ENCODE measurements at places on chromosomes 5 and 9.
A peak's percentile ranks its signal among the peaks of the same experiment; 100 is the strongest.

DNA sequence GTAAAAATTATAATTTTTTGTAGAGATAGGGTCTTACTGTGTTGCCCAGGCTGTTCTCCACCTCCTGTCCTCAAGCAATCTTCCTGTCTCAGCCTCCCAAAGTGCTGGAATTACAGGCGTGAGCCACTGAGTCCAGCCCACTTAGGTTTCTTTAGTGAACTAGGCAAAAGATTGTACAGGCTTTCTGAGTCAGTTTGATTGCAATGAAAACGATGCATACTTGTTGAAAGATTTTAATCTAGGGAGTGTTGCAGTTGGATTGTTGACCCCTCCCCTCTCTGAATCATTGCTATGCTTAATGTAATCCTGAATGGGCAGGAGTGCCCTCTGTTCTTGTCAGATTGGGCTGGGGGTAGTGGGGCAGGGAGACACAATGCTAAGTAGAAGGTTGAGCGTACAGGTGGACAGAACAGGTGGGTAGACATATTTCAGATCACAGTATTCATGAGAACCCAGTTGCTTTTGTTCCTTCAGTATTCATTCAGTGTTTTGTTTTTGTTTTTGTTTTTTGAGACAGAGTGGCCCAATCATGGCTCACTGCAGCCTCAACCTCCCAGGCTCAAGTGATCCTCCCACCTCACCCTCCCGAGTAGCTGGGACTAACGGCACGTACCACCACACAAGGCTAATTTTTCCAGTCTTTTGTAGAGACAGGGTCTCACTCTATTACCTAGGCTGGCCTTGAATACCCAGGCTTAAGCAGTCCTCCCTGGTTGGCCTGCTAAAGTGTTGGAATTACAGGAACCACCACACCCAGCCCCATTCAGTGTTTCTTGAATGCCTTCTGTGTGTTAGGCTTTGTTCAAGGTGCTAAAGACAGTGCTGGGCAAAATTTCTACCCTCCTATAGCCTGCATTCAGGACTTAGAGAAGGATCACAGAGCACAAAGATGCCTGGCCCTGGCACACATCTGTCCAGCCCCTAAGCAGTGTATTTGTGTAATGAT, 70.1 kb downstream of the KIAA1958 start:
- no peak for DNase-seq

GRCh38 chr5:95876782-95877181, 54.3 kb upstream of the GLRX start:
- no peak for DNase-seq

- no peak for DNase-seq
Observed at GRCh38 chr5:132771503-132771998, 5.5 kb downstream of the SEPTIN8 start.

DNA sequence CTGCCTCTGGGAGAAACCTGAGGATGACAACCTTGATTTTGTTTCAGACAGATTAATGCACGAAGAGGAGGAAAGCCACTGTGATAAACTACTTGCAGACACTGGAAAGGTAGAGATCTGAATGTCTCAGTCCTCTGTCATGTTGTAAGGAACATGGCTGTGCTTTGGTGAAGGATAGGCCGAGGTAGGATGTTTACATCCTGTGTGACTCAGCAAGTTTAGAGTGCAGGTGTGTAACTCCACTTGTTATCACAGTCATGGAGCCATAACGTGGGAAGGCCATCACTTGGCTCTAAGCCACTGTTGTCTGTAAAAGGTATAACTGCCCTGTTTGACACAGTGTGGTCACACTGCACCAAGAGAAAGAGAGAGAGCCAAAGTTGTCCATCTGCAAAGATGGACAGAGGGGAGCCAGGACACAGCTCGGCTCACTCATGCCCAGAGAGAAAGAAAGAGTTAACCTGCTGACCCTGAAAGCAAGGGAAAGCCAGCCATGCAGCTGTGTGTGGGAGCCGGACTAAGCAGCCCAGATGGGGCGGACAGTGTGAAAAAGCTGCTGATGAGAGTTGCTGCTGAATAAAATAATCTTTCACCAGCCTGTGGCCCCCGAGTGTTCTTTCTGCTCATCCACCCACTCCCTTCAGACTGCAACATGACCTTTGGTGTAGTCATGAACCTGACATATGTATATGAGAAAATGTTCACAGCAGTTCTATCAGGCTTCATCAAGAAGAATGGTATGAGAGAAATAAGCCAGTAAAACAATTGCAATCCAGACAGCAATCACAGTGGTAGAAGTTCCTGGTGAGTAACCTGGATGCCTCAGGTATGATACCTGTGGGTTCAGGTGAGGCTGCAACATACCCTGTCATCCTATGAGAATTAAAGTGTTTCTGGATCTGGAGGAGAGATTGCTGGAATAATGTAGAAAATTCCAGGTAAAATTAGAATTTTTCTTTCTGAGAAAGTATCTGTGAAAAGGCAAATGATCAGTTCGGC, 115.9 kb downstream of the TARS1 start:
- DNase-seq, result no peak

DNA sequence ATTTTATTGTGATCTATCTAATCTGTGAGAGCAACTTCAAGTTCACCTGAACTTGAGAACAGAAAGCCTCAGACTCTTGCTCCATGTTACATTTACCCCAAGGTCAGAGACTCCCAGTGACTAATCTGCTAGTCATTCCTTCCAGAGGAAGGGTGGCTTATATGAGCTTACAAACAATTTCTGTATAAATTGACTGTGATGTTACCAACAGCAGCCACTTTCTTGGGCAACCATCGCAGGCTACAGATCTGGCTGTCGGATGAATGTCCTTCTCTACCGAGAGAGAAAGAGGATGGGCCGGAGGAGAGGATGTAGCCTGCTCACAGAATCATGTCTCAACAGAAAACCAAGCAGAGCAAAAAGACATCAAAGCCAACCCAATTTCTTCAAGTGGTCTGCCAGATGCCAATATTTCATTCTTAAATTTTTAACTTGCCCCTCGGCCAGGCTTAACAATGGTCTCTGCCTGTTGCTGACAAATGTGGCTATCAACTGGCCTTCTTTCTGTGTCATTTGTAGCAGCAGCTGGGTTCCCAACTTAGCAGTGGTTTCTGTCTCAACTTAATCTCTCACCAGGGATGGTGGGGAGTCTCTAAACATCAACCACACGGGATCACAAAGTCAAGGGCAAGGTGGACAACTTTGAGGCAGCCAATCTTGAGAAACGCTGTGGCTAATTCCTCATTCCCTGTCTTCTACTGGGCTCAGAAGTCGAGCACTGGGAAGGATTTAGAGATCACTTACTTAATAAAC, 81.3 kb downstream of the RAPGEF1 start:
- DNase-seq, result peak; percentile 19

DNA sequence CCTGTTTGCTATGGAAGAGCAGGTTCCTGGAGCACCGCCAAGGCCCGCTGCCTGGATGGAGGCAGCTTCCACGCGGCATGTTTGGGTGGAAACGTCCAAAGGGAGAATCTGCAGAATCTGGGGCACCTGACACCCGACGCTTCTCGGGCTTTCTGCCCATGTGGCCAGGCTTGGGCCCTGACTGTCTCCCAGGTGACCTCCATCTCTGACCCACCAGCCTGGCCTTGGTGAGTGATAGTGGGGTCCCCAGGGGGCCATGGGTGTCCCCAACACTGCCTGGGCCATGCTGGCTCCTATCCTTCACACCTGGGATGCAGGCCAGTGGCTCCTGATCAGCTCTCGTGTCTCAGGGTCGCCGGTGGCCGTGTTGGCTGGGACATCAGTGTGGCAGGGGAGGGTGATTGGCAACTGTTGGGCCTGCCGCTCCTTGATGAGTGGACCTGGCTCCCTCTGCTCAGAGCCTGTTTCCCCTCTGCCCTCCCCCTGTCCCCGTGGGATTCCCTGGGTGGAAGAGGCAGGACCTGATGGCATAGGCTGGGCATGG, 34.0 kb downstream of the GLT6D1 start:
- no peak for DNase-seq

DNA sequence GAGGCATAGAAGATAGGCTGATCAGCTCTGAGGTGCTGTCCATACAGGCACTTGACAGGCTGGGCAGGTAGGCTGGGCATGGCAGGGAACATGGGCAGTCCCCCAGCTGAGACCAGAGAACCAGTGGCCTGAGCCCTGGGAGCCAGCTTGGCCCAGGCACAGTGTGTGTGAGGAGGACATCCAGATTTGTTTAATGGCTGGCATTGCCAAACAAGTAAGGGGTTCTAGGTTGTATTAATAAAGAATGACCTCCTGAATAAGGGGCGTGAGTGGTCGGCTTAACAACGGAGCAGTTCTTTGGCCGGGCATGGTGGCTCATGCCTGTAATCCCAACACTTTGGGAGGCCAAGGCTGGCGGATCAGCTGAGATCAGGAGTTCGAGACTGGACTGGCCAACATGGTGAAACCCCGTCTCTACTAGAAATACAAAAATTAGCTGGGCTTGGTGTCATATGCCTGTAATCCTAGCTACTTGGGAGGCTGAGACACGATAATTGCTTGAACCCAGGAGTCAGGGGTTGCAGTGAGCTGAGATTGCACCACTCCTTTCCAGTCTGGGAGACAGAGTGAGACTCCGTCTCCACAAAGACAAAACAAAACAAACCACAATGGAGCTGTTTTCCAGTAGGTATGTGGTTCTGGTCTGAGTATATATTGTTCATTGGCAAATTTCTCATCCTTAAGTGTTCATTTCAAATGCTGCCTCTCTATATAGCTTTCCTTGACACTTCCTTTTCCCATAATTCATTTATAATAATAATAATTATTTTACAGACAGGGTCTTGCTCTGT, 56.2 kb downstream of the ANGPTL2 start:
- DNase-seq, result no peak

DNA sequence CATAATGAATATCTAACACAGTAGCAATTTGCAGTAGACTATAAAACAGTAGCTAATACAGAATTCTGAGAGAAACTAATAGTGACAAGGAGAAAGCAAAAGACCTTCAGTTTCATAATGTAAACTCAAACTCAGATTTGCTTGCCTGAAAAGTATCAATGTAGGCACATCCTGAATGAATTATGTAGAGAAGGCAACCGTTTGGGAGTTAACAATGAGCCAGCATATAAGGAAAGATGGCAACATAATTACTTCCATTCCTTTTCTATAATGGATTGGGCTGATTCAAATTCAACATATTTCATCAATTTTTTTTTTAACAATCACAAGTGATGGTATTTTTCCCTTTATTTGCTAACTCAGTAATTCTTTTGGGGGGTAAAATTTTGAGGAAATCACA, 261.6 kb downstream of the SEMA5A start:
- DNase-seq, result no peak

DNA sequence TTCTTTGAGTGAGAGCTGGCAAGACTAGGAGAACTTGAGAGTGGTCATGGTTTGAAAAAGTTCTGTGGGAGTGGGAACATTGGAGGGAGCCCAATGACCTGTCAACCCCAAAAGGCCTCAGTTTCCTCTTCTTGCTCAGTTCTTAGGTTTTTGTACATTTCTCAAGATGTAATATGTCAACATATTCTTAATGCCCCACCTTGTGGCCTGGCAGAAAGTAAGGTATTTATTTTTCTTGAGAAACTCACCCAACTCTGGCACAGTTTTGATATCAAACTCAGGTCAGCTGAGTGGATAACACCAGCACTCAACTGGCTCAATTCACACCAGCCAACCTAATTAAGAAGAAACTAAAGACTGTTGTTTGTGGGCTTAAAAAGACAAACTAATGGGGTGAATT, 123.0 kb upstream of the SLC27A6 start:
- no peak for DNase-seq

GRCh38 chr9:133679466-133680061, 43.4 kb downstream of the DBH start:
- DNase-seq, result no peak
